ENCODE measurements at places on chromosomes 2 and 18. TPM values are rescaled to one million over a fixed set of nuclear protein-coding genes. Genes with fewer than 3 reads are reported as not detected.

ZNF385B gene
- polyA plus RNA-seq, result 0.17 TPM

PER2 gene
- polyA plus RNA-seq, result 2.0 TPM

STARD6 gene
- not detected for polyA plus RNA-seq

NT5C1B gene
- not detected for polyA plus RNA-seq

KYNU gene
- 11.2 TPM for polyA plus RNA-seq

CMPK2 gene
- polyA plus RNA-seq, result 4.4 TPM

CROCC2 gene
- 0.17 TPM for polyA plus RNA-seq

FAP gene
- polyA plus RNA-seq, result 1.5 TPM

LIMS4 gene
- polyA plus RNA-seq, result 0.48 TPM

SP5 gene
- polyA plus RNA-seq, result 0.06 TPM

GPR45 gene
- polyA plus RNA-seq, result not detected

INHBB gene
- 0.26 TPM for polyA plus RNA-seq

PAIP2B gene
- polyA plus RNA-seq, result 1.3 TPM

COA5 gene
- 54.9 TPM for polyA plus RNA-seq

ALK gene
- not detected for polyA plus RNA-seq

FAM161A gene
- 1.2 TPM for polyA plus RNA-seq

SCN9A gene
- polyA plus RNA-seq, result 2.3 TPM

TXNDC2 gene
- polyA plus RNA-seq, result 0.03 TPM

EPC2 gene
- 7.6 TPM for polyA plus RNA-seq

ALKAL2 gene
- polyA plus RNA-seq, result 4.2 TPM

SPR gene
- 3.9 TPM for polyA plus RNA-seq

DNAH6 gene
- polyA plus RNA-seq, result 0.12 TPM

SMYD1 gene
- not detected for polyA plus RNA-seq

EFHD1 gene
- polyA plus RNA-seq, result 13.6 TPM

TCF23 gene
- polyA plus RNA-seq, result 0.93 TPM

CYP26B1 gene
- 2.1 TPM for polyA plus RNA-seq

SLC9A4 gene
- polyA plus RNA-seq, result not detected

LRRTM1 gene
- 0.10 TPM for polyA plus RNA-seq

ZNF892 gene
- polyA plus RNA-seq, result 0.13 TPM

DAPL1 gene
- polyA plus RNA-seq, result 4.1 TPM
